ENCODE measurements at places on chromosomes 13 and 19. TPM values are rescaled to one million over a fixed set of nuclear protein-coding genes. Genes with fewer than 3 reads are reported as not detected.

GRCh38 chr19:2208975-2209374, 27.2 kb downstream of the PLEKHJ1 start:
- DNase-seq = no peak

DNA sequence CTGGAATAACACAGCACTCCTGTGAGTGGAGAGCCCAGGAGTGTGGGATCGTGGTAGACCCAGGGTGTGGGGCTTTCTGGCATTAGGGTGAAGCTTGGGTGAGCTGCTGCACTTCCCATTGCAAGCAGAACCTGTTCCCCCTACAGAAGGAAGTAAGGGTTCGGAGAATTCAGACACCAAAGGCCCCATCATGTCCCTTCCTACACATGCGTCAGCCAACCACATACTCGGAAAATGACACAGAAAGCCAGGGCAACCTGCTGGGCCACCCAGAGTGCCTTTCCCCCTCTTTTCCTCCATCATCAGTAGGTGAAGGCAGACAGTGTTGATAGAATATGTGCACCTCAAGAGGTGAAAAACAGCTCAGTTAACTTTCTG, 42.9 kb downstream of the GGACT start:
- no peak for DNase-seq

DNA sequence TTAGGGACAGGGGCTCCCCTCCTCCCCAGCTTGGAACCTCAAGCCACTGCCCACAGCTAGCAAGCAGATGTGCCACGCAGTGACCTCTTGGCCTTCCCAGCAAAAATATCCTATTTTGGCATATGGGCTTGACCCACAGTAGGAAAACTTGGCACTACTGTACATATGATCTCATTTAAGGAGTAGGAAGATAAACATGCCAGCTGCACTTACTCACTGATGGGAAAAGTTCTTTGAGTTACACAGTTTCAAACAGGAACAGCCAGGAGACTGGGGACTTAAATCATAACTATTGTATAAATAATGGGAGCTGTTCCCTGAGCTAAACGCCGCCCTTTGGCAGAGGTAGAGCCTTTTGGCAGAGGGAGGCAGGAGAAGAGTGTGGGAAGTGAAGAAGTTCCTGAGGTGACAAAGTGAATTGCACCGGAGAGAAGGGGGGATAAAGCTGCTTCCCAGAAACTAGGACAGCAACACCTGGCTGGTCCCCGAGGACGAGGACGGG, 6.1 kb downstream of the SACS start:
- no peak for DNase-seq

DNA sequence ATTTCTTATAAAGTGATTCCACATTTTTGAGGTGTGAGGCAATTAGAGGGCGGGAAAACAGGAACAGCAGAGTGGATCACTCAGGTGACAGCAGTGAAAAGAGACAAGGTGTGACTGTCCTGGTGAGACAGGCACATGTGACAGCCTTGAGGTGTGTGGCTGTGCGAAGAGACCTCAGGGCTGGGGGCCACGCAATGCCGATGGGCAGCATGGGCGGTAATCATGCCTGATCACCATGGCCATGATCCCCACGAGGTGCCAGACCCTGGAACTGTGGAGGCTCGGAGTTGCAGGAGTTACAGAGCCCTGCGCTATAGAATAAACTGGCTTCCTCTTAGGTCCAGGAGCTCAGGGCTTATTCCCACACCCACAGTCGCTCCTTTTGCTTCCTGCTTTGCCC, 2.0 kb downstream of the SPACA6 start:
- DNase-seq = no peak

DNA sequence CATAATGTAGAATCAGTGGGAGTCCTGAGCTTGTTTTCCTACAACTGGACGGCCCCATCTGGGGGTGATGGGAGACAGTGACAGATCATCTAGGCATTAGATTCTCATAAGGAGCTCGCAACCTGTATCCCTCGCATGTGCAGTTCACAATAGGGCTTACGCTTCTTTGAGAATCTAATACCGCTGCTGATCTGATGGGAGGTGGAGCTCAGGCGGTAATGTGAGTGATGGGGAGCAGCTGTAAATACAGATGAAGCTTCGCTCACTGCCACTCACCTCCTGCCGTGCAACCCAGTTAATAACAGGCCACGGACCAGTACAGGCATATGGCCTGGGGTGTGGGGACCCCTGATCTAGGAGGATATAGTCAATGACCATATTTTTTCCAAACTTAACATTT, 38.8 kb downstream of the RCBTB1 start:
- DNase-seq = no peak

- DNase-seq = no peak
These were observed 47.1 kb downstream of the ING1 start for GRCh38 chr13:110760611-110761010.

DNA sequence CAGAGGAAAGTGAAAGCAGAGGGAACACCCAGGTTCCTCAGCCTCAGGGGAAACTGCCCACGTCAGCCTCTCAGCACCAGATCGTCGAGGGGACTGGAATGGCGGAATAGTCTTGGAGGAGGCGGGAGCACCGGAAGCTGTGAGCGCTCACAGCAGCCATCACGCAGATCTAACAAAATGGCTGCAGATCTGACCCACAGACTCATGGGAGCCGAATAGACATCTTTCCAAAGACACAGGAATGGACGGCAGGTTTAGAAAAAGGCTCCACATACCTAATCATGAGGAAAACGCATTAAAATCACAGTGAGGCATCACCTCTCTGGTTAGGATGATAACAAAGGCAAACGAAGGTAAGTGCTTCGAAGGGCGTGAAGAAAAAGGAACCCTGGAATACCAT, 11.8 kb upstream of the LILRA2 start:
- DNase-seq = no peak

GRCh38 chr13:91649456-91649855, 251.0 kb downstream of the GPC5 start:
- no peak for DNase-seq

DNA sequence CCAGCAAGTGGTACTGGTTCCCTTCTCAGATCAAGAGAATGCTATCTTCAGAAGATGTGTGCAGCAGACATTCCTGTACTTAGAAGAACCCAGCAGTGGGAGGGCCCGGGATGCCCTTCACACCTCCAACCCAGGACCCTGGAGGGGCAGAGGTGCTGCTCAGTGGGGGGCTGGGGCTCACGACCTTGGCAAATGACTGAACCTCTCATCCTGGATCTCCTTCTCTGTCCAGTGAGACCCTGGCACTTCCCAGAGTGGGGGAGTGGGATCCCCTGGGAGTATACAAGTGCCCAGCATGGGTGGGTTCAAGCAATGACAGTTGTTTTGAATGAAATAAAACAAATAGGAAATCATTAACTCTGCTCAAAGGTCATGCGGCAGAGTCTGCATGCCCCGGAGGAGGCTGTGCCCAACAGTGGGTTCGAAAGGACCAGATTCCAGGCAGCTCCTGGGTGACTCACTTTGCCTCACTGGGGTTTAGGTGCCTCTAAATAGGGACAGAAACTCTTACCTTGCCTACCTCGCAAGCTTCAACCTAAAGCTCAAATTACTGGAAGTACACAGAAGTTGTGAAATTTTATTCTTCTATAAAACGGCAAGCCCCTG, 26.9 kb downstream of the GGACT start:
- DNase-seq = no peak

GRCh38 chr13:30601836-30602235, 15.9 kb upstream of the USPL1 start:
- no peak for DNase-seq

DNA sequence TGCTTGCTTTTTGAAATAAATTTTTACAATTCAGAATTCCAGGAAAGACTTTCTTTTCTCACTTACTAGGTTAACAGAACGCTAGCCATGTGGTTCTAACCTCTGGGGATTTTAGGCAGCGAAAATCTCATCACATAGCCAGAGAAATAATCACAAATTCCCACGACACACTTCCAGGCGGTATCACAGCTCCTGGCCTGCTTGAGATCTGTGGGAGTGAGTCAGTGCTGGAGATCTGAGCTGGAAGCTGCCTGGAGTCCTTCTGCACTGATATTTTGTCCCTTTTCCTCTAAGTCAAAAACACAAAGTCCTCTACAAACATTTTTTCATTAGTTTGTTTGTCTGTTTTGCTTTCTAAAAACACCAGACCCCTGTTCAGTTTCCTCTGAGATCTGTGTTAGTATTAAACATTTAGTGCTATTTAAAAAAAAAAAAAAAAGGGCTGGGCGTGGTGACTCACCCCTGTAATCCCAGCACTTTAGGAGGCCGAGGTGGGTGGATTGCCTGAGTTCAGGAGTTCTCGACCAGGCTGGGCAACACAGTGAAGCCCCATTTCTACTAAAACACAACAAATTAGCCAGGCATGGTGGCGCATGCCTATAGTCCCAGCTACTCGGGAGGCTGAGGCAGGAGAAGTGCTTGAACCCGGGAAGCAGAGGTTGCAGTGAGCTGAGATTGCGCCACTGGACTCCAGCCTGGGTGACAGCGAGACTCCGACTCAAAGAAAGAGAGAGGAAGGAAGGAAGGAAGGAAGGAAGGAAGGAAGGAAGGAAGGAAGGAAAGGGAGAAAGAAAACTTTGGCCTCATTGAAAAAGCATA, 12.2 kb upstream of the UBE2L5 start:
- no peak for DNase-seq

GRCh38 chr13:97245011-97245410, 22.9 kb downstream of the MBNL2 start:
- DNase-seq = no peak

DNA sequence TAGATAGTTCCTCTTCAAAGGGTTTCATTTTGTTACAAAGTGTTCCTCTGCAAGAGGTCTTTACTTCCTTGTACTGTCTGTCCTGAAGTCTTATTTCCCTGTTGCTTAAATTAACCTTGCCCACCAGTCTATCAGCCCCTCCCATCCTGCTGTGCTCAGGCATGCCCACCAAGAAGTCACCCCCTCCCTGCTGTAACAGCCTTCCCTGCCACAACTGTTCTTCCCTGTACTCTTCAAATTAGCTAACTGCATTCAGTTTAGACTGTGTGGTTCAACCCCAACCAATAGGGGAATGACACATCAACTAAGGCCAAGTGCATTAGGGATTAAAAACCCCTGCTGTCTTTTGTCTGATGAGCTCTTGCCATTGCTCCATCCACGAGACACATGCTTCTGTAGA, 34.4 kb upstream of the ZNF562 start:
- DNase-seq = no peak

GRCh38 chr13:110312339-110313031, 5.4 kb downstream of the COL4A2 start:
- DNase-seq = no peak

GRCh38 chr13:108470921-108471320, 158.5 kb upstream of the MYO16 start:
- no peak for DNase-seq

DNA sequence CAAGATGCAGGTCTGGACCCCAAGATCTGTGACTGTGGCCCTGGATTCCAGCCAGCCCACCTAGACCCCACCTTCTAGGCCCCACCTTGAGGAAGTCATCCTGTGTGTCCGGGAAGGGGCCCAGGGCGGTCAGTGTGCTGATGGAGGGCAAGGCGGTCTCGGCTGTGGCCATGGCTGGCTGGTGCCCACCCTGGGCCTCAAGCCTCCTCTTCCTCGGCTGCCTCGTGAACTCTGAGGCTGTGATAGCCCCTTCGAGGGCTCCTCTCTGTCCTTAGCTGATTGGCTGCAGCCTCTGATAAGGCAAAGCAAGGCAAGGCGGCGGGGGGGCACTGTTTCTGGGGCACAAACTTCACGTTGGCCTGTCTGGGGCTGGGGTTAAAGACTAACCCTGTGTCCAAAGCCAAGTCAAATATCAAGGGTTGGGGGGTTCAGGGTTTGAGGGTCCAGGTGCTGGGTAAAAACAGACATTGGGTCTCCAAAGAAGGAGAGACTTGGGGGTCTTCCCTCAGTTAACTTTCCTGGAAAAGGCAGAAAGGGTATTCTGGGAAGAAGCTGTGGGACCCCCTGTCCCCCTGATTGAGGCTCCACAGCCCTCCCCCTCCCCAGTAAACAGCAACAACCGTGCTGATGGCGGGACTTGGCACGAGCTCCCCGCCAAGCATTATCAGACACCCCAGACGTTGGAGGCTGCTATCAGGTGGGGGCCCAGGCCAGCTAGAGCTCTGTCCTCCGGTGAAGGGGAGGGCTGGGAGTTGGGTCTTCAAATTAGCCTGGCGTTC, at the start of gene KLF1:
KLF1 (minus strand) TSS at position 233 of the 779 bp plus-strand sequence; CDS start at position 172, 61 bp downstream.
- no peak for DNase-seq

DNA sequence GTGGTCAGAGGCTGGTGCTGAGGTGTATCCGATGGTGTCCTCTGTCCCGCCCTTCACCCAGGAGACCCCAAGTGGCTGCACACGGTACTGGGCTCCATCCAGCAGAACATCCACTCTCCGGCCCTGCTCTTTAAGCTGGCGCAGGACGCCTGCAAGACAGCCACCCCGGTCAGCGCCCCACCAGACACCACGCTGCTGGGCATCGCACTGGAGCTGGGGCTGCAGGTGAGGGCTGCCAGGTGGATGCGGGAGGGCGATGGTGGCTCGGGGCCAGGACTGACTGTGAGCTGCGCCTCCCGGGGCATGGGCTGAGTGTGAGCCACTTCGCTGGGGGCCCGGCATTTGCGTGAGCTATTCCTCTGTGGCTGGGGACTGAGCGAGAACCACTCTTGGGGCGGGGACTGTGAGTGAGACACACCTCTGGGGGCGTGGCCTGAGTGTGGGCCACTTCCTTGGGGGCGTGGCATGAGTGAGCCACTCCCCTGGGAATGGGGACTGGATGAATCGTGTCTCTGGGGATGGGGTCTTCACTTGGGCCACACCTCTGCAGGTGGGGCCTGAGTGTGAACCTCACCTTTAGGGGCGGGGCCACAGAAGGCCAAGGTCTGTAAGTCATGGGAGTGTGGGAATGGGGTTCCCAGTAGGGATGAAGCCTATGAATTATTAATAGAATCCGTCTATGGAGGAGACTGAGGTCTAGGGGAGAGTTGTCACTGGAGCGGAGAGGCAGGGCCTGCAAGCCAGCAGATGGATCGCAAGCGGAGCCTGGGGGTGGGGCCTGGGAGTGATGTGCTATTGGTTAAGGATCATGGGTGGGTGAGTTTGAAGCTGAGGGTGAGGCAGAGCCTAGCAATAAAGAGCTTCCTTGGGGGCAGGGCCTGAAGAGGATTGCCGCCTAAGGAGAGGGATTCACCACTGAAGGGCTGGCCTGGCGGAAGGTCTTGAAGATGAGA, 30.5 kb downstream of the ZSWIM4 start:
- no peak for DNase-seq

GRCh38 chr19:39432677-39433025, 3.1 kb downstream of the RPS16 start:
- no peak for DNase-seq

GRCh38 chr13:93955904-93956303, 523.6 kb downstream of the DCT start:
- no peak for DNase-seq

DNA sequence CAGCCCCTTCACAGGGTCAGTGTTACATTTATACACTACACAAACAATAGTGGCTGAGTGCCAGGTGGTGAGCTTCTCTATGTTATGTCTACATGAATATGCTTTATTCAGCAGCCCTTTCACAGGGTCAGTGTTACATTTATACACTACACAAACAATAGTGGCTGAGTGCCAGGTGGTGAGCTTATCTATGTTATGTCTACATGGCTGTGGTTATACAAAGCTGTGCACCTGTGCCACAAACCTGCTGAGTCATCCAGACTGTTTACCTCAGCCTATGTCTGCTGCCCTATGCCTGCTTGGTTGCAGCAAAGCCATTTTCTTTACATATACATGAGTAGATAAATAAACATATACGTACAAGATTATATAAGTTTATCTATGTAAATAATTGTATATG, 76.5 kb downstream of the ZNF726 start:
- peak; percentile 80 for DNase-seq

STAP2 gene
- total RNA-seq = 37.8 TPM

KCTD4 gene
- total RNA-seq = 7.8 TPM

KLK5 gene
- not detected for total RNA-seq

SRRM5 gene
- total RNA-seq = 0.52 TPM

IGFL2 gene
- total RNA-seq = not detected

SARS2 gene
- 24.9 TPM for total RNA-seq

ZNF66 gene
- 8.0 TPM for total RNA-seq

ERICH4 gene
- not detected for total RNA-seq

FXYD7 gene
- total RNA-seq = not detected

ONECUT3 gene
- 6.3 TPM for total RNA-seq

Measured in mucosa of gallbladder (tissue), 1 donor.